ENCODE measurements at places on chromosomes 11 and 22. TPM values are rescaled to one million over a fixed set of nuclear protein-coding genes. Genes with fewer than 3 reads are reported as not detected.

The SLC22A25 gene
- total RNA-seq: not detected

The SCN4B gene
- total RNA-seq: 9.2 TPM

The DGAT2 gene
- 2.4 TPM for total RNA-seq

The RTN3 gene
- 192 TPM for total RNA-seq

The STX5 gene
- total RNA-seq: 24.3 TPM

The PKDREJ gene
- under 0.01 TPM for total RNA-seq

- DNase-seq: no peak
These were observed 308.4 kb downstream of the BRD1 start for GRCh38 chr22:49519117-49519737.

- DNase-seq: no peak
These were observed 18.2 kb downstream of the PAK1 start for GRCh38 chr11:77455740-77456139.

DNA sequence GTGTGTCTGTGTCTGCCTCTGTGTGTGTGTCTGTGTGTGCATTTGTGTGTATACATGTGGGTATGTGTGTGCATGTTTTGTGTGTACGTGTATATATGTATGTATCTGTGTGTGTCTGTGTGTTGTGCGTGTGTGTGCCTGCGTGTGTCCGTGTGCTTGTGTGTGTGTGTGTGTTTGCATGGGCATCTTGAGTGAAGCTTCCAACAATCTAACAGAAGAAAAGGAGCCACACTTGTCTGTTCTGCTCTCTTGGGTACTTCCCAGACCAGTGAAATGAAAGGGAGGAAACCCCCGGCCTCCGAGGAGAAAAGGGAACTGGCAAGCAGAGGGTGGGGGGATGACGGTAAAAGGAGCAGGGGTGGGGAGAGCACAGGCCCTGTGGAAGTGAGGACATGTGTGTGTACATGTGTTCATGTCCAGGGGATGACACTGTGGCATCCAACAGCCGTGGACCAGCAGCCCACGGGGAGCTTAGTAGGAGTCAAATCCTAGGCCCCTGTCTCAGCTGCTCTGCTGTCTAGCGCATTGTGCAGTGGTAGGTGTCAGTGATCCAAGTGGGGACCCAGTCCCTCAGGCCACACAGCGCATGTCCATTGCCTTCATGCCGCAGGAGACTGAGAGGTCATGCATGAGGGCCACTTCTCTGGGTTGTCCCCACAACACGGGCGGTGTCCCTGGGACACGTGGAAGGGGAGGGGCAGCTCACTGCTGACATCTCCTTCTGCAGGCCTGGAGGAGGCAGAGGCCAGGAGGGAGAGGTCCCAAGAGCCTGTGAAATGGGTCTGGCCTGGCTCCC lies 8.1 kb downstream of the CSF2RB start:
- no peak for DNase-seq

- no peak for DNase-seq
These were observed 37.9 kb downstream of the NECTIN1 start for GRCh38 chr11:119691020-119691666.

DNA sequence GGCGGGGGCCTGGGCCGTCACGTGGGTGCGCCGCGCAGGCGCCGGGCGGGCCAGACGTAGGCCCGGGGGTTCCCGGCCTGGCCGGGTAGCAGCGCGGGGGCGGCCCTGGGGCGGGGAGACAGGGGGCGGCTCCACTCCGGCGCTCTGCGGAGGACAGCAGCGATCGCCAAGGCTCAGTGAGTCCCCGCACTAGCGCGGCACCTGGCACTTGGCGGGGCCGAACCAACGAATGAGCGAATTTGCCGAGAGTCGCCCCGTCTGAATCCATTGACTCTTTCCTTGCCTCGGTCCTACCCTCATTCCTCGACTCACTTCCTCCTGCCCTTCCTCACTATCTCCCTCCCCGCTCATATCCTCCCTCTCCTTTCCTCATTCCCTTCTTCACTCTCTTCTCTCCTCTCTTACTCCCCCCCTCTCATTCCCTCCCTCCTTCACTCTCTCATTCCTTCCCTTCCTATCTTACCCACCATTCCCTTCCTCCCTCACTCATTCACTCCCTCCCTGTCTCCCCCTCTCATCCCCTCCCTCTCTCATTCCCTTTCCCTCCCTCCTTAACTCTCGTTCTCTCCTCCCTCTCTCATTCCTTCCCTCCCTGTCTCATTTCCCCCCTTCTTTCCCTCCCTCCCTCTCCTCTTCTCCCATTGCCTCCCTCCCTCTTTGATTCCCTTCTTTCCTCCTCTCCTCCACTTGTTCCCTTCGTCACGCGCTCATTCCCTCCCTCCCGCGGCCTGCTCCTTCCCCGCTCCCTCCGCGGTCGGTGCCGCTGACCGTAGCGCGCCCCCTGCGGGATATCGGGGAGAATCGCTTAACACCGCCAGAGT lies 476 bp upstream of the KLHL22 start:
- peak; percentile 95 for DNase-seq

GRCh38 chr22:26707581-26707980 lies 50.2 kb downstream of the MIAT start:
- DNase-seq: no peak

- DNase-seq: no peak
These were observed 52.7 kb upstream of the CCND1 start for GRCh38 chr11:69588270-69588669.

DNA sequence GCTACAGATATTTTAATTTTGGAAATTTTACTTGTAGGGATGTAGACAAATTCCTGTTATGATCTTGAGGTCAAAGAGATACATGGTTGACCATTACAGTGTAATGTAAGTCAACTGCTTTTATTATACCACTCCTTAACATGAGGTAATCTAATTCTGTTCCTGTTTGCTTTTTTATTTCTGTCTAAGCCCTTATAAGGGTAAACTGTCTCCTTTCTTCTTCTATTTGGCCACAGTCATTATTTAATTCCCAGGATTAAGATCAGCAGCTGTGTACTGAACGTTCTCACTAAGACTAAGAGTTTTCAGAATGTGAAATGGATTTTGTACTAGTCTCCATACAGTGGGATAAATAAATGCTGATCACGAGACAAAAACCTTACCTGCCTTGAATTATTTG lies 32.8 kb downstream of the C2CD3 start:
- no peak for DNase-seq

- DNase-seq: no peak
These were observed 12.6 kb downstream of the OR5A2 start for GRCh38 chr11:59413646-59414045.

GRCh38 chr22:33691057-33691630 lies 229.1 kb downstream of the LARGE1 start:
- no peak for DNase-seq
